GM18507 (cell line): ENCODE measurements at places on chromosomes 2 and 18.

DNA sequence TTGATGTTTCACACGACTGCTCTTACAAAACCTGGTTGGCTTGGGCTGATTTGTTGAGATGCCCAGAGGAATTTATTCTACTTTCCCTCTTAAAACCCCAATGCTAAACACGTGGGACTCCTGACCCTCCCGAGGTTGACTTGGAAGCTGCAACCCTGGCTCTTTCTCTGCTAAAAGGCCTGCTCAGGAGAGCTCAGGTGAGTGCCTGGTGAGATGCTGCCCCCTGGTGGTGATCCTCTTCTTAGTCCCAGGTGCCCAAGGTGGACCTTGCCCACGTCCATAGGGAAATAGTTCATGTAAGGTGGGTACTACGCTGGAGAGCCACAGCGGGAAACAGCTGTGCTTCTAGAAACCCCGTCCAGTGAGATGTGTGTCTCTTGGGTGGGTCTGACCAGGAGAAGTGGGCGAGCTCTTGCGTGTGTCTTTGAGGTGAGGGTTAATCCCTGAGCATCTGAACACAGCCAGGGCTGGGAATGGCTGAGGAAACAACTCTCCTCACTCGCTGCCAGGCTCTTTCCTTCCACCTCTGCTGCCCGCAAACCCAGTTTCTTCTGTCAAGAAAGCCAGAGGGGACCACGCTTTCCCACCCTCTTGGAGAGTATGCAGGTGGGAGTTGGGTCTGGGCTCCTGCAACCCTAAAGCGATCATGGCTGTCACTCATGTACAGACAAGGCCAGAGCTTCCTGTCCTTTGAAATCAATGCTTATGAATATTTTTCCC, 25.5 kb upstream of the PXDN start:
- DNase-seq: peak; percentile 9

DNA sequence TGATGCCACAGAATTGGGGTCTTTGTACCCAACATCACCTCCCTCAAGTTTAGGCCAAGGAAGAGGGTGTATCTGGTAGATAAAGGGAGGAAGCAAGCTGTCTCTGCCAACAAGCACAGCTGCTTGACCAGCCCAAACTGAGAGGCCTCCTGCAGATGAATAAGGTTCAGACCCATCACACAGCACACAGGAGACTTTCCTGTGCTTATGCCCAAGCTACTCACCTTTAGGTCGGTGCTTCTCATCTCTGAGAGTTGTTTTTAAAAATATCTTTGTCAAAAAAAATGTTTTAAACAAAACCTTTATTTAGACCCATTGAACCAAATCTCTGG, 24.7 kb upstream of the SP3 start:
- no peak for DNase-seq

GRCh38 chr2:180705122-180705521, 275.3 kb upstream of the UBE2E3 start:
- DNase-seq: no peak

DNA sequence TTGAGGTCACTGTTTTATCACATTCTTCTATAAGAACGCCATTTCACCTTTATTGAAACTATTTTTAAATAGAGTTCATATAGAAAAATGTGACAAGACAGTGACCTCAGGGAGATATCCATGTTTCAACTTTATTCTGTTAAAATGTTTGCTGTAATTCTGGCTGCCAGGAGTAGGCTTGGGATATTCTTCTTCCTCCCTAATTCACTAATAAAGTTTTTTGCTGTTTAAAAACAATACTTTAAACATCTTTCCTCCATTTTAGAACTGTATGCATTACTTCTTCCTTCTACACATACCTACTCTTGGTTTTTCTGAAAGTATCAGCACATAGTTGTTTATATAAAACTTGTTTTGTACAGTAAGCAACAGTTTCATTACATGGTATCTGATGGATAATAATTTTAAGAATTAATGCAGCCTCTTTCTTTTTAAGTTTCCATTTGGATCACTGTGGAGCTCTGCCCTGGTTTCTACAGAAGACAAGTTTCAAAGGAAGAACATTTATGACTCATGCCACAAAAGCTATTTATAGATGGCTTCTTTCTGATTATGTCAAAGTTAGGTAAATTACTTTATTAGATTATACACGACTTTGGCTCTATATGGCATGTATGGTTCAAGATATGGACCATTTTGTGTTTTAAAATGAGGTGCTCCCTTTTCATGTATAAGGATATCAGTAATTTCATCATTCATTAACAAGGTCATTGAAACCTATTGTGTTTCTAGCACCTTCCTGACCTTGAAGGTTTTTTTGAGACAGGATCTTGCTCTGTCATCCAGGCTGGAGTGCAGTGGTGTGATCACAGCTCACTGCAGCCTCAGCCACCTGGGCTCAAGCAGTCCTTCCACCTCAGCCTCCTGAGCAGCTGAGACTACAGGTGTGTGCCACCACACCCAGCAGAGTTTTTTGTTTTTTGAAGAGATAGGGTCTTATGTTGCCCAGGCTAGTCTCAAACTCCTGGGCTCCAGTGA, 7.2 kb downstream of the CPSF3 start:
- DNase-seq: no peak

GRCh38 chr2:146624430-146625160, 1220.2 kb upstream of the ACVR2A start:
- no peak for DNase-seq

DNA sequence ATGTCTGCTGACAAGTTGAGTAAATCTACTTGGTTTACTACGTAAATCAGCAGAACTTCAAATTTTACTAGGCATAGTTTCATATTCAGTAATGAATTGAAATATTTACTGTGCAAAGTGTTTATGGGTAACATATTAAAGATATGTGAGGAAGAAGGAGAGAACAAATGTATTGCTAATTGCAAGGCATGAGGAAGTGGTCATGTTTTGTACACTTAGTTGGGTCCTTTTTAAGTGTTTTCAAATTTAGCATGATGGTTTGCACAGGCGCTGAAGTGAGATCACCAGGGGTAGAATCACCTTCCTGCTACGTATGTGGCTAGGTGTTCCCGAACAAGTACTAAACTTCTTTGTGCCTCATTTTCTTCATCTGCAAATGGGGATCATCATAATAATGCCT, 1534.4 kb downstream of the LRP1B start:
- DNase-seq: no peak

- DNase-seq: no peak
These were observed 12.2 kb downstream of the CXCR2 start for GRCh38 chr2:218138047-218138446.

DNA sequence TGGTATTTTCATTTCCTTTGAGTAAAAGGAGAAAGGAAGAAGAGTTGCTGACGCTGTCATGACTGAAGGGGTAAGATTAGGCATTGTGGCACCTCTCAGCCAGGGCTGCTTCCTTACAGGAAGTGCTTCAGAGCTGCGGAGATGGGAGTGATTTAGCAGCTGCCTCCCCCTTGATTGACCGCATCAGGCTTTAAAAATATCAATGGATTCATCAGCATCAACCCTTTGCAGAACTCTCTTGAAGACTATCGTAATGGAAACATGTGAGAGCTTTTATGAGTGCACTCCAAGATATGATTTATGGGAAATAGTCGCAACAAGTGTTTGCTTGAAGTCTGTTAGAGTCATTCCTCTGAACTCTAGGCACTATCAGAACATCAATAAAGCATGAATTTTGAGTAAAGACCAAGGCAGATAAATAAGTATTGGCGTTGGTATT, 141.1 kb downstream of the CSRNP3 start:
- DNase-seq: no peak
